ENCODE measurements at places on chromosomes 5 and 9.
A peak's percentile ranks its signal among the peaks of the same experiment; 100 is the strongest.

- DNase-seq: no peak
Observed at GRCh38 chr9:129778469-129778868, 24.5 kb upstream of the TOR1B start.

DNA sequence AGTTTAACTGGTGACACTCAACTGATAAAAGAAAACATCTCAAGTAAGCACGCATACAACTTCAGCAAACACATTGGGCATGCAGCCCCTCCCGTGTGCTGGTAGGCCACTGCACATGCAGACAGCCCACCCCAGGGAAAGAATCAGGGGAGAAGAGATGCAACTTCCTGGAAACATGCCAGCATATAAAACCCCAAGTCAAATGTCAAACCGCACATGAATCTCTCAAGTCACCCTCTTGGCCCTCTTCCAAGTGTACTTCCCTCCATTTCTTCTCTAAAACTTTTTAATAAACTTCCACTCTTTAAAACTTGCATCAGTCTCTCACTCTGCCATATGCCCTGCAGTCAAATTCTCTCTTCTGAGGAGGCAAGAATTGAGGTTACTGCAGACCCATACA, 732.7 kb downstream of the SEMA5A start:
- no peak for DNase-seq

DNA sequence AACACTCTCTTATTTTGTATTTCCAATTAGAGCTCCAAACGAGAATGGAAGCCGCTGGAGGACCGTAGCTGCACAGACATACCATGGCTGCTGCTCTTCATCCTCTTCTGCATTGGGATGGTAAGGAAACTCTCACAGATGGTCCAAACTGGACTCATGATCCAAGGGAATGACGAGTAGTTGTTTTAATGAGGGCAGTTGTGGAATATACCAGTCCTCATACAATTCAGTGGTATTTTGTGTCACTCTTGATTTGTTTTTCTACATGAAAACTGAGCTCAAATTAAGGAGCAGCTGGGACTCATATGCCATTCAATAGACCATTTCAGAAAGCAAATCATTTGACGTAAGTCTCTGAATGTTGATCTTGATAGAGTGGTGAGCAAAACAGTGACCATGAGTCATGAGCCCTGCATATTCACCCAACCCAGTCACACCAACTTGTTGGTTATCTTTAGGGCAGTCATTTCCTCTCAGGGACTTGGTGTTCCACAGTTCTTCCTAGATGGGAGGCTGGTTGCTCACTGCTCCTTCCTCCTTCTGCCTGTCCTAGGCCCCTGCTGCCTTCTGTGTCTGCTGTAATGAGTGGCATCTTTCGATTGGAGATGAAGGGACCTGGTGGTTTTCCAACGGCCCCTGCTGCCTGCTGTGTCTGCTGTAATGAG, 54.9 kb downstream of the SLC44A1 start:
- DNase-seq: peak; percentile 97

DNA sequence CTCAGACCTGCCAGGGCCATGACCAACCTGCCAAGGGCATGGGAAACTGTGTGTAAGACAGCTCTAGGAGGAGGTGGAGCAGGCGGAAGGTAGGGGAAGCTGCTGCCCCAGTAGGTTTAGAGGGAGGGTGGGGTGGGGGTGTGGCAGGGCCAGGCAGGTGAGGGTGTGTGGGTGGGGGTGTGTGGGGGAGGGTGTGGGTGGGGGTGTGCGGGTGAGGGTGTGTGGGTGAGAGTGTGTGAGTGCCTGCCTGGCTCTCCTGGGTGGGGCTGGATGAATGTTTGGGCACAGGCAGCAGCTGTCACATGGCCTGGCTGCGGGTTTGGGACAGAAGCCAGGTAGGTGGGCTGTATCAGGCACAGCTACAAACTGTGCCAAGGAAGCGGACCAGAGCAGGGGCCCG, 8.8 kb upstream of the N4BP3 start:
- DNase-seq: no peak

- DNase-seq: no peak
Observed at GRCh38 chr9:68672215-68672614, 32.8 kb upstream of the PIP5K1B start.

- DNase-seq: no peak
Observed at GRCh38 chr5:65305913-65306312, 175.8 kb downstream of the ADAMTS6 start.

DNA sequence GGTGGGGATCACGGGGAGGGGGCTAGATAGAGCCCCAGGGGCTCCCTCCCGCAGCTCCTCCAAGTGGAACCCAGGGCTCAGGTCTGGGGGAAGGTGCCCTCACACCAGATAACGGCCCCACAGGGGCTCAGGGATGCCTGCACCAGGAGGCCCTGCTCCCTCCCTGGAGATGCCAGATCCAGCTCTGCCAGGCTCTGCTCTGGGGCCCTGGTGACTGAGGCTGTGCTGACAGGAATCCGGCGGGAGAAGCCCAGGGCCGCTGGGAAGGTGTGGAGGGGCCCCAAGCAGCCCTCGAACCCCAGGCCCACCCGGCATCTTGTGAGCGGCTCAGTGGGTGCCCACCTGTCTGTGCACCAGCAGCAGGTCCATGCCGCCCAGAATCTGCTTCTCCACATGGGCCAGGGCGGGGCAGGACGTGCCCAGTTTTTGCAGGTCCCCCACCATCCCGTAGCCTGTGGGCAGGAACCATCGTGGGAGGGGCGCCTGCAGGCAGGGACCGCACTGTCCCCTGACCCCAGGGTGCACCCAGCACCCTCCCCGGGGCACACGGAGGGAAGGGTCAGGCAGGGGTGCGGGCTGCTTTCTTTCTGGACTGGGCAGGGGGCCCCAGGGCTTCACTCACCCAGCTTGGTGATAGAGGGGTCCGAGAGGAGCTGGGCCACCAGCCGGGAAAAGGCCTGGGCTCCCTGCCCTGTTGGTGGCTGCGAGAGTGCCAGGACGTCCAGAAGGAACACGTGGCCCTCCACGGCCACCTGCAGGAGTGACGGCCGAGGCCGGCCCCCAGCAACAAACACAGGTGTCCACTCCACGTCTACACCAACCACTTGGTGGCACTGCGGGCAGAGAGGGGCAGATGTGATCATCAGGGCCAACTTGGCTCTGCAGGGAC, 48.9 kb upstream of the NRARP start:
- DNase-seq: no peak

DNA sequence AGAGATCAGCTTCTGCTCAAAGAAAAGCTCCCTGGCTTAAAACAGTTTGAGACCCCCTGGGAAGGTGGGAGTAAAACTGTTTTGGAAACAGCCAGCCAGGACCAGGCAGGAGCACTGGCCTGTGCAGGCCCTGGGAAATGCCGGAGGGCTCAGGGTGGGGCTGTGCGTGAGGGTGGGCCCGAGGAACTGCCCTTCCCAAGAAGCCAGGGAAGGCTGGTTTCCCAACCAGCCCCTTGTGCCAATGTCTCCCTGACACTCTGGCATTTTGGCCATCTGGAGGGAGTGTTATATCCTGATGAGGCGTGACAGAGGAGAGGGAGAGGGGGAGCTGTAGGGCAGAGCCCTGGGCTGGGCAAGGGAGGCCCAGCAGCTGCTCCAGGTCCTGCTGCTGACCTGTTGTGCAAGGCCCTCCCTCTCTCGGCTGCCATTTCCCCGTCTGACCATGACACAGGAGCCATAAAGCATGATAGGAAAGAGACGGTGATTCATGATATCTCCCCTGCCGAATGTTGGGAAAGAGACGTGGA, 16.1 kb downstream of the OLFML2A start:
- no peak for DNase-seq

GRCh38 chr5:116600876-116601275, 26.3 kb upstream of the SEMA6A start:
- no peak for DNase-seq

DNA sequence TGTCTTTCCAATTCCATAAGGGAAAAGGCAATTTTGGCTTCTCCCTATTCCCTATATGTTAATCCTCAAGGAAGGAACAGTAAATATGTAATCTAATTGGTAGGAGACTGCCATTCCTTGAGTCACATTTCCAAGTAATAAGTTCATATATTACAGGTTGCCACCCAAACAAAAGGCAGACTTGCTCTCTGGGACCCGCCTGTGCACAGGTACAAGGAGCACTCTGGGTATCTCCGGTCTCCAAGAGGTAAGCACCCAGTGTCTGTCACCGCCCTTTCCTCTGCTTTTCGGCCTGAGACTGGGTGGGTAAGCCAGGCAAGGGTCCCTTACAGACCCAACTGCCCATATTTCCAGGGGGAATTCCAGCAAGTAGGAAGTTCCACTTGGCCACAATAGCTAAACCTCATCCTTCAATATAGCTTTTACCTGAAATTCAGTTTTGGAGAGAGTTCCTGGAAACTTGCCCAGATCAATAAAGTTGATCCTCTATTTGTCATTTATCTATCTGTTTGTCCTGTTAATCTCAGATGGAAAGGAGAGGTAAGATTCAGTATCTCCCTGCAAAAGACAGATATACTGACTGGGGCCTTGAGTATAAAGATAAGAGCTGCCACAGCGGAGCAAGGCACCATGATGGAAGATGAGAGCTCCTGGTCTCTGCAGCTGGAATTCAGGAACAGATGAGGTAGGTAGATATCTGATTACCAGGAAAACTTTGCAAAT, 81.8 kb downstream of the SUSD1 start:
- DNase-seq: no peak
